Stimulated activated CD8-positive, alpha-beta memory T cell treated with anti-CD3 and anti-CD28 coated beads, Interleukin-15, amount 100 ng/mL, for 1 hour (primary cell): ENCODE measurements at places on chromosomes 6 and 20.
A peak's percentile ranks its signal among the peaks of the same experiment; 100 is the strongest.

- DNase-seq: peak; percentile 34
Observed at GRCh38 chr20:3071610-3072529, at the start of gene OXT. OXT (plus strand) TSS chr20:3071620; CDS start chr20:3071656, 36 bp downstream.

DNA sequence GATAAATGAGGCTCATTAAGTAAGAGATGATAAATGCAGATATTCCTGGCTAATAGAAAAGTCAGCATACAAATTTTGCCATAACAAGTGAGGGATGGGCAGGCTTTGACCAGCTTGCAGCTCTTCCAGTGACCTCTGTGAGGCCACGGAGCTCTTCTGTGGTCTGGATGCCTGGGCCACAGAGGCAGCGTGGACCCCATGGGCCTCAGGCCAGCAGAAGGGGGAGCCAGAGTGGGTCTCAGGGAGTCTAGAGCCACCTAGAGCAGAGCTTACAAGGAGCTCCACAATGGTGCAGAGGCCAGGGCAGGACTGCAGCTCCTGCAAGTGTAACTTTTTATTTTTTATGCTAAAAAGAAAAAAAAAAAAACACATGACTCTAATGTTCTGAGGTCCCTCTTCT is 165.1 kb downstream of the ARID1B start:
- no peak for DNase-seq

- DNase-seq: peak; percentile 76
Observed at GRCh38 chr6:24721461-24722215, 2.7 kb upstream of the C6orf62 start.

DNA sequence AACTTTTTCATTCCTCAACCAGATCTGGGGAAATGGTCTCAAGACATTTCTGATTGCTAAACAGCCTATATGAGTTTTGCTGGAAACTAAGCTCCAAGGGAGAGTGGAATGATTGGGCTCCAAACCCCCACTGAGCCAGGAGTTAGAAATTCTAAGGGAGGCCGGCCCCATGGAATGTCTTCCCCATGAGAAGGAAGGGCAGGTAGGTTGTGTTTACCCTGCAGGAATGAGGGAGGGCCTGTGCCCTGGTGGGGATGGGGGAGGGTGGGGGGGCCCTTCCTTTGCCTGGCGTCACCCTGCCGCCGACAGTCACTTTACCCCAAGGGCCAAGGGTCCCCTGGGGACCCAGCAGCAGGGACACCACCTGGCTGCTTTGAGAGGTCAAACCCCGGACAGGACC is 298.9 kb downstream of the TFAP2C start:
- no peak for DNase-seq

GRCh38 chr6:158661156-158661685 is 11.4 kb downstream of the SYTL3 start:
- DNase-seq: no peak

- DNase-seq: no peak
Observed at GRCh38 chr6:105167914-105168313, 11.9 kb downstream of the POPDC3 start.

GRCh38 chr20:8673116-8673515 is 395.8 kb upstream of the PLCB4 start:
- DNase-seq: no peak

DNA sequence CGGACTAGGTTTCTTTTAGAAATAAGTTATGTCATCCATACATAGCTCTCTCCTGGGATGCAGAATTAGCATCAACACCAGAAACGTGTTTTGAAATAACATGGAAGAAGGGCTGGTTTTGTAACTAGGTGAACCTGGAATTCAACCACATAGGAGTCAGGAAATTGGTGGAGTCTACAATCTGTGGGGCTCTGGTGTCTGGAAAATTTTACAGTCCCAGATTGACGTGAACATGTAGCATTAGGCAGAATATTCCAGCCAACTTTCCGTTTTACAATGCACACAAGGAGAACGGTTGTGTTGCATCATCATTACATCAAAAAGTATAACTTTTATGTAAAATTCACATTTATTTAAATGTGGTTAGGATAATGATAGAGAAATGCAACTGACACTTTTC is 1.9 kb downstream of the KCNQ5 start:
- DNase-seq: no peak

GRCh38 chr6:93248631-93249030 is 170.7 kb downstream of the EPHA7 start:
- DNase-seq: no peak

GRCh38 chr20:49593466-49594142 is 25.7 kb upstream of the PTGIS start:
- no peak for DNase-seq

DNA sequence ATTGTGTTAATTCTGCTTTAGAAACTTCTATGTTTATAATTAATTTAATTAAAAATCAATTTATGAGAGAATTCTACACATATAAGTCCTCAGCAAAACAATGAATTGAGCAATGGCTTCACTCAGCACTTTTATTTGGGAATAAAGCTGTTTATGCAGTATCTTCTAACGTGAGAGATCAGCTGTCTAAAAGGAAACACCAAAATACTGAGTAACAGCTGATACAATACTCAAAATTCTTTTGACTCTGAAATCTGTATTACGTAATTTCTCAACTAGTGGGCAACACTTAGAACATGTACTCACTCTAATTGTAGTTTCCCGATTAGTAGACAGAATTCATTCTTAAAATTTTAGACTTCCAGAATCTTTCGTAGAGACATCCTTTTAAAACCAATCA is 49.8 kb downstream of the MAP3K7 start:
- DNase-seq: no peak

DNA sequence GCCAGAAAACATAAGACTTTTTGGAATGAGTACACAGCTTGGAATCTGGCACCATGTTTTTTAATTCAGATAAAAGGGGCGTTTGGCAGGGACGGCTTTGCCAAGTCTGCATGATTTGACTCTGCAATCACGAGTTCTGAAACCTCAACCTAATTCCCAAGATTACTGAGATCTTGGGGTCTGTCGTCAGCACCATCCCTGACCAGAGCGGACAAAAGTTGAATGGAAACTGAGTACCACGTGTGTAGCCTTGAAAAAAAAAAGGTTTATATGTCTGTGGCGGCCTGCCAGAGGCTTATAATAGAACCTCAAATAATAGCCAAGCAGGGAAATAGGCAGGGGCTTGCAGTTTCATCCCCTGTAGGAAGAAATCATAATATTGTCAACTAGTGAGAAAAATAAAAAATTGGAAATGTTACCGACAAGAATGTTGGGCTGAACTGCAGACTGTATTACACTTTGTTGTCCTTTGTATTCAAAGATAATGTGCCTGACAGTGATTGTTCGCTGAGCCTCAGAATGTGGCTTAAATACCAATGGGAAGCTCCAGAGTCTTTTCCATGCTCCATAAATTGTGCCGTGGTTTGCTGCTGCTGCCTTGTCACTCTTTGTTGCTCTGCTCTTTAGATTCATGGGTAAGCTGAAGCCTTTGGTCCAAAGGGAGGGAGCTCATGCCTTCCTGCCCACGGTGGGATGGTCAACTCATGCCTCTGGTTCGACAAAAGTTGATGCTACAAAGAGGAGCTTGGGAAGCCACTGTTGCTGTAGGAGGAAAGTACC is 118.8 kb upstream of the ARID1B start:
- no peak for DNase-seq

GRCh38 chr20:58577871-58578598 is 62.8 kb upstream of the APCDD1L start:
- no peak for DNase-seq

GRCh38 chr6:147057705-147058342 is 146.4 kb upstream of the STXBP5 start:
- no peak for DNase-seq

GRCh38 chr6:106536851-106537250 is 92.4 kb downstream of the RTN4IP1 start:
- DNase-seq: no peak

DNA sequence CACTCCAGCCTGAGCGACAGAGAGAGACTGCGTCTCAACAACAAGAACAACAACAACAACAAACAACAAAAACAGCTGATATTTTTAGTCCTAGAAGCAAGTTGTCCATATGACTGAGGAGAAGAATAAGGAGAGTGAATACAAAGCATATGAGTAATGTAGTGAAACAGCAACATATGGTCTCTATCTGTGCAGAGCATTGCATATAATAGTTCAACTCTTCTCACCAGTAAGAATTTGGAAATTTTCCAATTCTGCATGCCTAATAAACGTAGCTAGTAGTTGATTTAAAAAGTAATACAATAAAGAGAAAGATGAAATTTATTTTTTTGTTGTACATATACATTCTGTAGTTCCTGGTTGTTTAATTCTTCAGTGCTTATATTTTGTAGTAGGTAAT is 129.7 kb upstream of the FAM83B start:
- DNase-seq: no peak

DNA sequence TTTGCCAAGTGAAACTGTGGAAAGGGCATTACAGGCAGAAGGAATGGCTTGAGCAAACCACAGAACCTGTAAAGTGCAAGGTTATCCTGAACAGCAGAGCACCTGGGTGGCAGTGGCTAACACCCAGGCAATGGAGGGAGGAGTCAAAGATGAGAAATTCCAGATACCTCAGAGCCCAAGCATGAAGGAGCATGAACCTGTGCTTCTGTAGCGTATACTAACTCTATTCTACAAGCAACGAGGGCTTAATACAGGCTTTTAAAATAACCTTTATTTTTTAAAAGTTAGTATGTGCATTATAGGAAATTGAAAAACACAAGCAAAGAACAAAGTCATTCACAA is 77.0 kb downstream of the CNBD2 start:
- no peak for DNase-seq

GRCh38 chr6:96571551-96571950 is 8.6 kb downstream of the FHL5 start:
- no peak for DNase-seq

DNA sequence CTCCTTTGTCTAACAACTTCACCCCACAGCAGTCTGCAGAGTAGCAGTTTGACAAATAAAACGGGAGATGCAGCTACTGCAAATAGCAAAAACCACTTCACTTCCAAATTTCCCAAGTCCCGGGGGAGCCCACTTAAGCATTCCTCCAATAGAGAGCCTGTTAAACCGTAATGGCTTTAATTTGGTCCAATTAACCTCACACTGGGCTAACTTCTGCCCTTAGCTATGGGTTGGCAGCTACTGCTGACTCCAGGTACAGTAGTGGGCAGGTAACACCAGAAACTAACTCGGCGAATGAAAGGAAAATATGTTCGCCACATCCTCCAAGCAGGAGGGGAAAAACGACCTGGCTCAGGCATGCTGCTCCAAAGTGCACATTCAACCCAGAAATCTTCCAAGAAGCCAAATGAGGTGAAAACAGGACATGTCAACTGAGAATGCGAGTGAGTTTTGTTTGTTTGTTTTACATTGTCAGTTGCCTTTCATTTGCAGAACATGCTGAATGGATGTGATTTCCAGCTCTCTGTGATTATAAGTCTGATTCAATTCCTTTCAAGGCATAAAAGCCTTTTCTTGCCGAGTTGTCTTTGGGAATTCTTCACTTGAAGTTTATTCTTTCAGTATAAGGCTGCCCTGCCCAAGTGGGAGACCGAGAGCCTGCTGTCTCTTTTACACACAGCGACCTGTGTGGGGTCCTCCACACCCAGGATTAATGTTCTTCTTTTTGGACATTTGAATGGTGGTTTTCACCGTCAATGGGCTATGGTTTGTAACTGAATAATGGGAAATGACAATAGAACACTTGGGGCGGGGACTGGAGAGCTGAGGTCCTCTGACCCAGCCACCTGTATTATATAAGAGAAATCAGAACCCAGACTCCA is 117.3 kb upstream of the ARMC2 start:
- no peak for DNase-seq

- no peak for DNase-seq
Observed at GRCh38 chr20:47785854-47786764, 828 bp upstream of the SULF2 start.
